SK-N-SH treated with all-trans-retinoic acid at 6 μM for 48 hours (cell line): ENCODE measurements at places on chromosomes 4 and X.

- peak; percentile 60 for ATAC-seq
Measured at GRCh38 chrX:39946822-39947221, 150.9 kb downstream of the BCOR start.

DNA sequence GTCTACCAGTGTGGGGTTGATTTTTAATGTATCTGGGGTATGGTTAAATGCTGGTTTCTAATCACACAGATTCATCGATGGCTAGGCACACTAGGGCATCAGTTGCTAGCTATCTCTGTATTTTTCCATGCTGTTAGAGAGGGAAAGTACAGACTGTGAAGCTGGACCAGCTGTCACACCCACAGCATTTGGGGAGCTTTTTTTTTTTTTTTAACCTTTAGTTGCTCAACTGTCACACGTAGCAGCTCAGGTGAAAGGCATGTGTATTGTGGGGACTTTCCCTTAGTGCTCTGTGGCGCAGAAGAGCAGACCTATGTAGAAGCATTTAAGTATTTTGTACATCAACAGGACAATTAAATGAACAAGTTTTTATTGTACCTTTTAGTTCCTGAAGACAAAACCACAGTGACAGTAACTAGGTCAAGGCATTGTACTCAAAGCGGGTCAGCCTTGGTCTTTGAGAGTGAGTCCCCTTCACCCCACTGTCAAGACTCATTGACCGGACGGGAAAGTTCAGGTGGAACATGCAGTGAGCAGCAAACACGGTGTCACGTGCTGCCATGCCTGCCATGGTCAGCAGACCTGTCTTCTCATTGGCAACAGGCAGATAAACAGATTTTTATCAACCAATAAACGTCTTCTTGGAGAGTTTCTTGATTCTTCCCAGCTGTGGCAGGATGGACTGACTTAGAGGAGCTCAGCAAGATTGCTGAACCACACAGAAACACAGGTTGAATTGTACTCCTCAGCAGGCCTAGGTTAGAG is 65.3 kb downstream of the CASP3 start:
- ATAC-seq: no peak

DNA sequence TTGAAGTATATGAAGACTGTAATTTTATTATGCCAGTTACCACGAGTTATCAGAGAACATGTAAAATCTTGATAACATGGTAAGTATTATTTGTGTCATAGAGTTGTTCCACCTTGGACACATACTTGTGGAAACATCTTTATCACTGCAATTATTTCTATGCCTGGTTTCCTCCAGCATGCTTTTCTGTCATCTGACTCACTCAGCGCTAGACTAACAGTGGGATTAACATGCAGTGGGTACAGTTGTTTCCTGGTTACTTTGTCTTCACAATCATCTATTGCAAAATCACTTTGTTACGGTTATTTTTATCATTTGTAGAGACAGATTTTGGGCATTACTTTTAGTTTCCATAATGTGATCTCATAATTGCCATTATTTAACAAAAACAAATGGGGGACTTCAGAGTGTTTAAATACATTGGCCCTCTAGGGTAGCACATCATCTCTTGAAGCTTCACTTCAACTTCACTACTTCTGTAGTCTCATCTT is at the start of gene STATH:
TSS of gene STATH (plus strand) at position 441 of the 491 bp plus-strand sequence. CDS start 2,472 bp downstream, outside the sequence.
- no peak for ATAC-seq

- ATAC-seq: no peak
Measured at GRCh38 chr4:41000356-41000755, 214.0 kb downstream of the APBB2 start.

GRCh38 chrX:25015486-25016360 is at the start of gene ARX:
Gene ARX (minus strand): TSS chrX:25015965. CDS start chrX:25015737, 228 bp downstream.
- ATAC-seq: peak; percentile 75

DNA sequence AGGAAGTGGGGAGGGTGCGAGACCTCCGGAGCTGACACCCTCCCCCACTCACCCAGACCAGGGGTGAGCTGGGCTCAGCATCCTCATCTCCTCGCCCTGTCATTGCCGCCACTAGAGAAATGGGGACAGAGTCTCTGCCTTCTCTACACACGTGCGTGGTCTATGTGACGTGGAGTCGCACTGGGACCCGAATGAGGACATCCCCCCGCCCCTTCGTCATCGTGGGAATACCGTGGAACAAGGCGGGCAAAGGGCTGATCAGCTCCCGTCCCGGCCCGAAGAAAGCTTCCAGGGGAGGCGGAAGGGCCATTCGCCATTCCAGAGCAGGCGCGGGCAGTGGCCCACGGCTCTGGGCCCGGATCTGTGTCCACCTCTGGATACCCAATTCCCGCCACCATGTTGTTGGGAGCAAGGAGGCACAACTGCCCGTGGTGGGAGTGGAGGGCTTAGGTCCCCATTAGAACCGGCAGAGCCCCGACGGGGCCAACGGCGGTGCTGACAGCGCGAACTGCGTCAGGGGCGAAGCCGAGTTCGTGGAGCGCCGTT is 12.0 kb downstream of the HMX1 start:
- no peak for ATAC-seq

- no peak for ATAC-seq
Measured at GRCh38 chr4:163495900-163496299, 1.4 kb downstream of the TMA16 start.

- ATAC-seq: peak; percentile 95
Measured at GRCh38 chr4:114250439-114250891, 271.0 kb upstream of the ARSJ start.

DNA sequence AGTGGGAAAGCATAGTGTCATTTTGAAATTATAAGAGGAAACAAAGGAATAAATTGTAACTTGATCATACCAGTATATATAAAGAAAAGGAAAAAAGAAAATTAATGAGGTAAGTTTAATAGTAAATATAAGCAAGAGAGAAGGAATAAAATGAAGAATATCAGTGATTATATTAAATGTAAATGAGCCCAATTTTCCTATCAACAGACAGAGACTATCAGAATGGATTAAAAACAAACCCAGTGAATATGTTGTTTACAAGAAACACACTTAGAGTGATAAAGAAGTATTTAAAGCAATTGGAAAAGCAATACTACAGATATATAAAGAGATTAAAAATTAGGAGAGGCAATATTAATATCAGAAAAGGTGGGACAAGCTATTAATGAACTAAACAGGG is 28.8 kb upstream of the RHOH start:
- ATAC-seq: no peak

GRCh38 chr4:162475246-162475645 is 311.4 kb upstream of the FSTL5 start:
- no peak for ATAC-seq

- ATAC-seq: no peak
Measured at GRCh38 chrX:133594156-133594555, 178.9 kb upstream of the GPC4 start.

GRCh38 chr4:185640811-185641675 is 105.7 kb upstream of the PDLIM3 start:
- peak; percentile 78 for ATAC-seq

- ATAC-seq: no peak
Measured at GRCh38 chr4:55637272-55637820, 1.2 kb upstream of the NMU start.

DNA sequence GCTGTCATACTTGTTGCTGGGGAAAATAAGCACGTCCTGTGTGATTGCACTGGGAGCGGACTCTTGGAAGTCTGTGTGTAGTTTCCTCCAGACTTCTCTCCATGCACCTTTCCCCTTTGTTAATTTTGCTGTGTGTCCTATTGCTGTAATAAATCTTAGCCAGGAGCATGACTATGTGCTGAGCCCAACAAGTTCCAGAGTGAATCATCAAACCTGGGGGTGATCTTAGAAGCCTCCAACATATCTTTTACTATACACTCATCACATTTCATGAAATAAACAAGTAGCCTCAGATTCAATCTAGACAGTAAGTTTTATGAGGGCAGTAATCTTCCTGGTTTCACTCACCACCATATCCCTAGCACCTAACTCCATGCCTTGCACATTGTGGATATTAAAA is 43.3 kb upstream of the FGF13 start:
- ATAC-seq: no peak

- no peak for ATAC-seq
Measured at GRCh38 chr4:32574803-32575202, 1854.6 kb downstream of the PCDH7 start.

DNA sequence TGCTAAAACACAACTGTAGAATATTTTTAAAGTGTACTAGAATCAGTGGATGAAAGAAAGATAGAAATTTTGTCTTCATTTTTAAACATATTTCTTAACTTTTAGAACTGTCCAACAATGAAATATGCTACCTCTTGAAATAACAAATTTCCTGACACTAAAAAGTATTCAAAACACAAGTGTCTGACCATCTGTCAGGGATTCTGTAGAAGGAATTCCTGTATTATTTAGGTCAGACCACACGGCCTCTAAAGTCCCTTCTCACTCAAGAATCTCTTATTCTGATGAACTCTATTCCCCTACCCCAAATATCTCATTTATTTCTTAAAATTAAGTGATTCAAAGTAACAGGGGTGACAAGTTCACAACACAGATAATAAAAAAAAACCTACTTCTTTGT is 99.1 kb downstream of the MAML3 start:
- ATAC-seq: no peak

GRCh38 chrX:133380711-133381619 is 34.3 kb downstream of the GPC4 start:
- ATAC-seq: no peak

DNA sequence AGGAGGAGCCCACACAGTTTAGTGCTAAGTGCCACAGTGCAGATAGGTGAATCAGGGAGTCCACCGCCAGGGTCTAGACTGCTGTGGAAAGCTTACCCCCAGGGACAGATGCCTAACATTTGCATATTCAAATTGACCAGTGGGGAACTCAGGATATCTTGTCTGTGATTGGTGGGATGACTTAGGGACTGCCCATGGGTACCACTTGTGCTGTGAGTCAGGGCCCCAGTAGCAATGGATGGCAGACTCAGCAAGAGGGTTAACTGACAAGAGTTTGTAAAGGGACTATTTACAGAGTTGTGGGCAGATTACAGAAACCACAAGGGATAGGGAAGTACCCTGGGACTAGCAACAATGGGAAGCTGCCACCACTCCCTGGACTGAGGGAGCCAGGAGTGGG is 282.1 kb downstream of the BCOR start:
- ATAC-seq: no peak

- ATAC-seq: no peak
Measured at GRCh38 chr4:38371391-38371851, 292.6 kb upstream of the KLF3 start.

GRCh38 chr4:118742050-118742449 is 56.9 kb downstream of the METTL14 start:
- ATAC-seq: peak; percentile 57

DNA sequence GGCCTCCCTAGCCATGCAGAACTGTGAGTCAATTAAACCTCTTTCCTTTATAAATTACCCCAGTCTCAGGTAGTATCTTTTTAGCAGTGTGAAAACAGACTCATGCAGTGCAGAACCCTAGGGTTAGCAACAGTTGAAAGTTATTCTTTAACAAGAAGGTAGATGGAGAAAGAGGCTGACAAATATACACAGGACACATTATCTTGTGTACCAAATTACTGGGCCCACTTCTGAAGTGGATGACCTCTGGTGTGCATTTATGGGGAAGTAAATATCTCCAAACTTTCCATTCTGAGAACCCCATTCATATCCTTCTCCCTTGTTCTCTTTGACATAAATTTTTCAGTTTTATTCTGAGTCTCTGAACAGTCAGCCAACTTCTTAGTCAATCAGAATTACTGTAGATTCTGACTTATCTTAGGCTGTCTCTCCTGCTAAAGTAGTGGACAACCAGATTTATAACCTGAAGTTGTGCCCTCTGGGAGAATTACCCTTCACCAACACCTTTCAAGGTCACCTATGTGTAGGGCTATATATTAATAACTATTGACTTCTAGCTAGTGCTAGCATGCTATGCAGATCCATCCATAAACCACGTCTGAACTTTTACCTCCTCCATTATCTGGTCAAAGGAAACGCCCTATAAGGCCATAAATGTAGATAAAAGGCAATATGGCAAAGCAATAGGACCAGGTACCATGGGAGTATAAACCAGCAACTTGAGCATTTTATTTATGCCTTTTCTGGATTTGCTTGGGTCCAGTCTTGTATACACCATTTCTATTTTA is 72.5 kb upstream of the TAB3 start:
- ATAC-seq: no peak

GRCh38 chr4:38547052-38547451 is 116.9 kb upstream of the KLF3 start:
- no peak for ATAC-seq

GRCh38 chr4:3607690-3608552 is 75.7 kb upstream of the LRPAP1 start:
- peak; percentile 25; the same call in 1 of the 3 replicates for ATAC-seq

DNA sequence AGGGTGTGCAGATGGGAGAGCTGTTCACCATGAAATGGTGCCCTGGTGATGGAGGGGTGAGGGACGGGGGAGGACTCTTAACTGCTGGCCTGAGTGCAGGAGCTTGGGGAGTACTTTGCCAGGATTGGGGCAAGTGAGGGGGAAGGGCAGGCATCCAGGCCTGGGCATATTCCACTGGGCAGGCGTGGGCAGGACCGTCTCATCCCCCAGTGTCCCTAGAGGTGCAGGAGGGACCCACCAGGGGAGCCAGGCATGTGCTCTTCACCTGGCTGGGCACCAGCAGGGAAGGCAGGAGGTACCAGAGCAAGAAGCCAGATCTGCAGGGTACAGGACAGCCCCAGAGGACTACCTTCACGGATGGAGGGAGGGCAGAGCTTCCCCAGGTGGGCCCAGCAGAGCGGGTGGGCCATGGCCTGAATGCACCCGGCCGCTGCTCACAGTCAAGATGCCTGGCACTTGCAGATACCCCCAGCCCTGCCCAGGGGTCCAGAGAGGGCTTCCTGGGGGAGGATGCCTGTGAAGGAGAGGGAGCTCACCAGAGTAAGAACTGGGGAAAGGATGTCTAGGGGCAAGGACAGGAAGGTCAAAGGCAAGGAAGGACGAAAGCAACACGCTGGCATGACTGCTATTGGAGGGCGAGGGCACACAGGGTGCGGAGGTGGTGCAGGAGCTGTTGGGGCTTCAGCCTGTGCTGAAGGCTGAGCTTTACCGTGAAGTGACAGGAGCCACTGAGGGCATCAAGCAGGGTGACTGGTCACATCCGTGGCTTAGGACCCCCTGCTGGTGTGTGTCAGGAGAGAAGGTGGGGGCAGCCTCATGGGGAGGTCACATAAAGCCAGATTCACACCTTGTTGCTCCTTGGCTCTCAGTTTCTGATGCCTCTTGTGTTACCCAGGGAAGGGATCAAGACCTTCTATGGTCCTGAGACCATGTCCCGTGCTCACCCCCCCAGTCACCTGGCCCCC is 68.2 kb upstream of the NKX1-1 start:
- ATAC-seq: no peak

GRCh38 chr4:76736414-76736813 is 161.5 kb downstream of the SOWAHB start:
- ATAC-seq: peak; percentile 35

DNA sequence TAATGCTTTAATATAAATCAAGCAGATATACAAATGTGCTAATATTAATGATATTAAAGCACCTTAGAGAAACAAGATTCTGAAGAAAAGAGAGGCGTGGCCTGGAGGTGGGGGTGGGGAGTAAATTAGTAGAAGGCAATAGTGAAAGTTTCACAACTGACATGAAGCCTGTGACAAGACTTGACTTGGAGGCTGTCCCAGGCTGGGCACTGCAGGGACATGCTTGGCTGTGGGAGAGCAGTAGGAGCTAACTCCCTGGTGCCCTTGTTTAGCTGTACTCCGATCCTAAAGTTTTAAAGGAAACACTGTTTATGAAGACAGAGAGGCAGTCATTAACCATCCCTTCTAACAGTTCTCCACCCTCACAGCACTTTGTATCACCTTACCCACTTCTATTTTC is 239.0 kb upstream of the MAB21L2 start:
- ATAC-seq: no peak
